Activated CD4-positive, alpha-beta T cell treated with anti-CD3 and anti-CD28 coated beads, Interleukin-2, amount 50 U/mL, for 4 hours (primary cell): ENCODE measurements at places on chromosomes 1 and 21.

DNA sequence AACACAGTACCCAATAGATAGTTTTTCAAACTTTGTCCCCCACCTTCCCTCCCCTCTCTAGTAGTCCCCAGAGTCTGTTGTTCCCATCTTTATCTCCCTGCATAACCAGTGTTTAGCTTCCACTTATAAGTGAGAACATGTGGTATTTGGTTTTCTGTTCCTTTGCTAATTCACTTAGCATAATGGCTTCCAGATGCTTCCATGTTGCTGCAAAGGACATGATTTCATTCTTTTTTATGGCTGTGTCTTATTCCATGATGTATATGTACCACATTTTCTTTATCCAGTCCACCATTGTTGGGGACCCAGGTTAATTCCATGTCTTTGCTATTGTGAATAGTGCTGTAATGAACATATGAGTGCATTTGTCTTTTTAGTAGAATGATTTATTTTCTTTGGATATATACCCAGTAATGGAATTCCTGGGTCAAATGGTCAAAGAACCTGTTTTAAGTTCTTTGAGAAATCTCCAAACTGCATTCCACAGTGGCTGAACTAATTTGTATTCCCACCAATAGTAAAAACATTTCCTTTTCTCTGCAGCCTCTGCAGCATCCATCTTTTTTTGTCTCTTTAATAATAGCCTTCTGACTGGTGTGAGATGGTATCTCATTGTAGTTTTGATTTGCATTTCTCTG is 126.0 kb downstream of the AK5 start:
- DNase-seq: no peak

DNA sequence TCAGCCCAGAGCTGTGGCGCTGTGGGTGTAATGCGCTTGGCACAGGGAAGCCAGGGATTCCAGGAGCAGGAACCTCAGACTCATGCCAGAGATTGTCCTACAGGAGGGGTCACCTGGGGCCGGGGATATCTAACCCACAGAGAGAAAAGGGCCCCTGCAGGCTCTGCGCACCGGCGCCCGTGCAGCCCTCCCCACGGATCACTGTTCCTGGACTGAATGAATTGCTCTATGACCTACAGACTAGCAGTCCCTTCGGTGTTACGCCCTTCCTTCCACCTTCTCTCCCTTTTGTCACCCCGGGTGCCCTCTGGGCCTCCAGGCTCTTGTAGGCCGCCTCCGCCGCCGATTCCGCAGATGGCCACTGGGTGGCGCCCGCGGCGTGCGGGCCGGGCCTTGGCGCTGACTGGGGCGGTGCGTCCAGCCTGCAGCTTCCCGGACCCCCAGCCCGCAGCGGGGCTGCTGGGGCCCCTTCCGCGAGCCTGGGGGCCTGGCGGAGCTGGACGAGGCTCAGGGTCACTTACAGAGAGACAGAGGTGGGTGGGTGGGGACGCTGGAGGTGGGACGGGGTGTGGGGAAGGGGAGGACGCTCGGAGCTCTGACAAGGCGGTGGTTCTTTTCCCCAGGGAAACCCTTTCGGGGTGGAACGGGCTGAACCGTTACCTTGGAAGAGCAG is 101.3 kb downstream of the IER5 start:
- DNase-seq: peak; percentile 64

GRCh38 chr1:154996966-154997701 is 3.7 kb downstream of the LENEP start:
- no peak for DNase-seq

DNA sequence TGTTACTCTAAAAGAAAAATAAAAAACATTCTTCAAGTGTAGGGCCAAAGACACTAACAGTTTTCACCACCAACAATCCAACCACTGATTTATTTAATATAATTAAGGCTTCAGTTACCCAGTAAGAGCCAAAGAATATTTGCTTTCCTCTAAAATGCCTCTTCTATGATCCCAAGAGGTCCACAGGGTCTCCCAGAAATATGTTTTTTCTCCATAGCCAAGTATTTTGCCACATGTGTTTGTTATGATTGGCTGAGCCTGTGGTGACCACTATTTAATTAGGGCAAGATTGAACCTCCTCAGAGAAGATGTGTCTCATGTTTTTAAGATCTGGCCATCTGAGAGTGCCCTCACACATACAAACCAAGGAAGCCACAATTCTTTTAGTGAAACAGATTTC is 135.9 kb downstream of the TPR start:
- DNase-seq: no peak

DNA sequence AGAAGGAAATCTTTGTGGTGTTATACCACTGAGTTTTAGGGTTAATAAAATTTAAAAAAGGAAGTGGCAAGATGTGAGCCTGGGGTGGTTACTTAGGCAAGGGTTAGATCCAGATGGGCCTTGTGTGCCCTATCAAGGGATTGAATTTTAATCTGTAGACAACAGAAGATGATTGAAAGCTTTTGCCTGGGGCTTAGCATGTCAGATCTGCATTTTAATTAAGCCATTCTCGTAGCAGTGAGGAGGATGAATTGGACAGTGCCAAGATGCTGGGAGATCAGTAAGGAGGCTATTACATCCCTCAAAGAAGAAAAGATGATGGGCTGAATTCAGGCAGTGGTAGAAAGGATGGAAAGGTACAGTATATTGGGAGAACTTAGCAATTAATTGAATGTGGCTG is 42.3 kb downstream of the HMGB4 start:
- no peak for DNase-seq

- no peak for DNase-seq
These were observed 109.4 kb downstream of the DISP1 start for GRCh38 chr1:222924136-222924706.

DNA sequence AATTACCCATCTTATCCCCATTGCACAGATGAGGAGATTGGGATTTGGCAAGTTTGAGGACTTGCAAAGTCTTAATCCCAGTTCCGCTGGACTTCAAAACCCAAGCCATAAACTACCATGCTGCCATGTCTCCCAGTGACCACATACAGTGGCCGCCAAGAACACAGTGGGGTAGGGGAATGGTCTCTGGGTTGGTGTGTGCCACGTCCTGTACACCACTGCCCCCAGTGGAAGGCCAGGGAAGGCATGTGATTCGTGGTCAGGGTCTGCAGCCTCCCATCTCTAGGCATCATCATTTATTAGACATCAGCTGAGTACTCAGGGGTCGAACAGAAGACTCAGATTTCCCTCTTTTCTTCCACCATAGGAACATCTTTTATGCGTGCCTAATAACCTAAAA is 76.0 kb downstream of the MAN1C1 start:
- peak; percentile 17 for DNase-seq

DNA sequence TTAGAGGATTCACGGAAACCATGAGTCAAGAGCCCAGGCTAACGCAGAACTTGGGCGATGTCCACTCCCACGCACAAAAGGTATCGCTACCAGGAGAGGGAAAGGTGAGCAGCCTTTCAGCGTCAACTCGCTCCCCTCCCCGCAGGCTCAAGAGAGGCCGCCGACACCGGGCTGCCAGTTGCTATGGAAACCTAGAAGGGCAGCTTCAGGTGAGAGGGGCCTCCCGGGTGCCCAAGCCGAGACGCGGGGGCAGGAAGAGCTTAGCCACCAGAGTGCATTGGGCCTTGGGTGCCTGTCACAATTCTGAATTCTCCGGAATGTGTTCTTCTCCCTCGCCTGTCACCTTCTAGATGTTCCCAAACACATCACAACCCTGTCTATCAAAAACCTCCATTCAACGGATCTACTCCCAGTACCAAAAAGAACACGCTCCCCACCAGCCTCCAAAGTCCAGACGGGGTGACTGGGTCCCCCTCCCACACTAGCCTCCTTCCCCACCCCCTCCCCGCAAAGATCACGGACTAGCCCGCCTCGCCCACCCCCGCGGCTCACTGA is 694 bp downstream of the MEAF6 start:
- DNase-seq: peak; percentile 74

GRCh38 chr1:215824245-215824644 is 257.1 kb downstream of the KCTD3 start:
- DNase-seq: no peak

GRCh38 chr1:40143891-40144575 is 17.2 kb upstream of the RLF start:
- DNase-seq: peak; percentile 26

DNA sequence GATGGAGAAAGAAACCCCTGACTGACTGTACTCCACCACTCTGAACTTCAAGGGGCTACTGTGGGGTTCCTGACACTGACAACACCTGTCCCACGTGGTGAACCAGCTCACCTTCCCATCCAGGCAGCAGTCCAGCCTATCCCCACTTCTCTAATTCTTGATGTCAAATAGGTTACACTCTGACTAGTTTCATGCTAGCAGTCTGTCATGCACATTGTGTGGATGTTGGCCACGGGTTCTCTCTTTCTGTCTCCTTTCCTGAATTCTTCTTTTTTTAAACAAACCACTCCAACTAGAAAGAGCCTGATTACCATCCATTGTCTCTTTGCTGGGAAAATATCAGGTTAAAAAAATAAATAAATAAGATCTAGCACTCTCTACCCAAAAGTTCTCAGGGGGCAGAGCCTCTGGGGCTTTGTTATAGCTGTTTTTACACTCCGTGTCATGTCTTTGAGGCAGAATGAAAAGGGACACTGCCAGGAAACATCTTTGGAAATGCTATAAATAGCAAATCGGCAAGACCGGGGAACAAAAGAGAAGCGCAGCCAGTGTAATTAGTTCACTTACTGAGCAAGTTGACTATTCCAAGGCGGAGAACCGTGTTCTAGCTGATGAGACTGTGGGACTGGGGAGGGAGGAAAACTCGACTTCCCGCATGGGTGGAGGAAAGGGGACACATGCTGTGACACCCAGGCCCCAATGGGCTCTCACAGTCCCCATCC is 356.1 kb downstream of the OMA1 start:
- DNase-seq: no peak

GRCh38 chr1:73909043-73909562 is 288.9 kb downstream of the LRRIQ3 start:
- DNase-seq: no peak

- DNase-seq: no peak
These were observed 430.6 kb upstream of the DAB1 start for GRCh38 chr1:57854436-57854835.

DNA sequence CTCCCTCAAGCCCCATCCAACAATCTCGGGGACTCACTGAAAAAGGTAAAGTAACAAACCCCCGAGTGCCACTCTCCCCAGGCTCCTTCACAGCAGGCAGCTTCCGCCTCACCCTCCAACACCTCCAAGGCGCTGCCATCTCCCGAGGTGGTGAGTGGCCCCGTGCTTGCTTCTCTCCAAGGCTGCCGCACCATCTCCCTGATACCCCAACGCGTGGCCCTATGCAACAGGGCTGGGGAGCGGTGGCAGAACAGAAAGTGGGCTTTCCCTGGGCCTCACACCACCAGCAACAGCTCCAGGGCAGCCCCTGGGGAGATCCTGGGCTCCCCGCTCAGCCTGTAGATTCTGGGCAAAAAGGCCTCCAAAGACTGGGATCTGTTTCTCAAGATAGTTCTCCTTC is 105.1 kb downstream of the RAVER2 start:
- no peak for DNase-seq

GRCh38 chr21:42983103-42983502 is 8.7 kb downstream of the PKNOX1 start:
- DNase-seq: no peak

DNA sequence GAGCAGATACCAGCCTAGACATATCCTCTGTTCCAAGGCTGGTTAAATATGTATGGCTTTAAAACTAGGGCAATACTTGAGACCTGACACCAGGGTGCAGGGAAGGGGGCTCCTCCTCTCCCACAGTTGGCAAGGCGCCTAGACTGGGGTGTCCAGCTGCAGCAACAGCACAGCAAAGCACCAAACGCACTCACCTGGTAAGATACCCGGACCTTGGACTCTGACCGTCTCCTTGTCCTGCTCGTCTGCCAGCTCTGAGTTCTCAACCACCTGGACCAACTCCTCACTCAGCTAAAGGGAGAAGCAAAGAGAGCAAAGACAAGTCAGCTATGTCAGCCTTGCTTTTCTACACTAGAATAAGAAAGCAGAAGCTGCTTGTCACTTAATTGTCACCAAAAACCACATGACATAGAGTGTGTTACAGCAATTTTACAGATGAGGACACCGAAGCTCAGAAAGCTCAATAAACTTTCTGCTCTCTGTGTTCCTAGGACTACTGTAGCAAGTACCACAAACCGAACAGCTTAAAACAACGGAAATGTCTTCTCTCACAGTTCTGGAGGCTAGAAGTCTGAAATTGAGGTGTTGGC is 4.4 kb downstream of the PACC1 start:
- no peak for DNase-seq

- DNase-seq: no peak
These were observed 20.6 kb downstream of the KPNA6 start for GRCh38 chr1:32128479-32128878.
